ENCODE measurements at places on chromosomes 7 and 10.

DNA sequence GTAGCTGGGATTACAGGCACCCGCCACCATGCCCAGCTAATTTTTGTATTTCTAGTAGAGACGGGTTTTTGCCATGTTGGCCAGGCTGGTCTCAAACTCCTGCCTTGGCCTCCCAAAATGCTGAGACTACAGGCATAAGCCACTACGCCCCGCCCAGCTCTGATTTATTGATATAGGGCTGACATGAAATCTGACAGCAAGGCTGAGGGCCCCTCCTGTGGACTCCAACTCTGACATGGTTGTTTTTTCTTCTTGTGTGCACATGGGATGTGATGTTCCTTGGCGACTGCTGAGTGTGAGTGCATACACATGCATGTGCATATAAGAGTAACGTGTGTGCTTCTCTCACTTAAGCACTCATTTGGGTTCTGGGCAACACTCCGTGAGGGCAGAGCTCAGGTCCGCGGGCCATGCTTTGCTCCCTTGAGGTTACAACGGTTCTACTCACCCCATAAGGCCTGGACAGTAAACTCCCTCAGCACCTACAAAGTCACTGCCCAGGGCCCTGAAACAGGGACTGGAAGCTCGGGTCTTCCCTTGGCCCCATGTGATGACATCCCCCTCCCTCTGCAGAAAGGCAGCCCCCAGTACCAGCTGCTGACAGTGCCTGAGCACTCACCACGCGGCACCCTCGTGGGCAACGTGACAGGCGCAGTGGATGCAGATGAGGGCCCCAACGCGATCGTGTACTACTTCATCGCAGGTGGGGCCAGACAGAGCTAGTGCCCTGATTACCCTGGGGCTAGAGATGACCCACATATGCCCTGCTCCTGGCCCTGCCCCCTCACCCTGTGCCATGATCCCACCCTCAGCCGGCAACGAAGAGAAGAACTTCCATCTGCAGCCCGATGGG is 33.6 kb upstream of the VSIR start:
- no peak for DNase-seq

GRCh38 chr10:112827951-112828350 is 122.1 kb upstream of the TCF7L2 start:
- no peak for DNase-seq

- no peak for DNase-seq
Measured at GRCh38 chr10:5618829-5619228, 47.6 kb downstream of the ASB13 start.

GRCh38 chr7:81688622-81689411 is 81.0 kb downstream of the HGF start:
- DNase-seq = no peak

DNA sequence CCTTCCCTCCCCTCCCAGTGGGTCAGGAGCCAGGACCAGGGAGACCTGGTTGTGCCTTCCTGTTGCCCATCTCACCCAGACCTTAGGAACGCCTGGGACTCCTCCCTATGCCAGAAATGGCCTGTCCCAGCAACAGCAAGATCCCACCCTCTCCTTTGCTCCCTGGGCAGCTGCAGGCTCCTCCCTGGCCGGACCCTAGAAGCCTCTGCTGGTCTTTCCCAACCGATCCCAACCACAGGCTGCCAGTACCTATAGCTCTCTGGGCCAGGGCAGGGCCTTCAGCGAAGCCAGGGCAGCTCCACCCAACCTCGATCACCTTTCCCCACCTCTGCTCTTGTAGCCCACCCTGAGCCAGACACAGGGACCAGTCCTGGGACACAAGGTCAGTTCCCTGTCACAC is 21.9 kb downstream of the LDB3 start:
- DNase-seq = no peak

- DNase-seq = no peak
Measured at GRCh38 chr10:59433720-59434428, 71.5 kb upstream of the FAM13C start.

- DNase-seq = no peak
Measured at GRCh38 chr10:69125554-69125953, 1.6 kb downstream of the VPS26A start.

DNA sequence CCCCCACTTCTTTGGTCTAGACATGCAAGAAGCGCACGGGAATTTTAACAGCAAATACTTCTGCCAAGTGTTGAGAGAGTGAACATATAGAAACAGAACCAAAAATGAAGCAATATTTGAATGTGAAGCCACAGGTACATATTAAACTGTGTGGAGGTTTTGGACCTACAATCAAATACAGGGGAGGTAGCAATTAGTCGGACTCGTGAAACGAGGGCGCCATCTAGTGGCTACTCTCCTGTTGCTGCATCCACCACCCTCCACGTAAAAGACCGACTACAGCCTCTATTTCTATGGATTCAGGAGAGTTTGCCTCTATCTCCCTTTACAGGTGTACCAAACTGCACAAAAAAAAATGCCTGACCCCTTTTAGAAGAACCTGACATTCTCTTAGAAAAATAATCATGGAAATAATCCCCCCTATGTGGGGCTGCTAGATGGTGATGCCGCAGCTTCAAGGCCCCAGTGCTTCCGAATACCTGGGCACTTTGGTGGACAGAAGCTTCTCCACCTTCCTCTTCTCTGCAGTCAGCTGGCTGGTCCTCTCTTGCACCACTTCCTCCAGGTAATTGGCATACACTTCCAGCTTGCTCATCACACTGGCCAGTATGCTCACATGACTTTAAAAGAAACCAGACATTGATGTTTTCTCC is 31.7 kb downstream of the TECTB start:
- peak; percentile 81 for DNase-seq

GRCh38 chr7:114126095-114126494 is 207.3 kb upstream of the PPP1R3A start:
- DNase-seq = no peak

DNA sequence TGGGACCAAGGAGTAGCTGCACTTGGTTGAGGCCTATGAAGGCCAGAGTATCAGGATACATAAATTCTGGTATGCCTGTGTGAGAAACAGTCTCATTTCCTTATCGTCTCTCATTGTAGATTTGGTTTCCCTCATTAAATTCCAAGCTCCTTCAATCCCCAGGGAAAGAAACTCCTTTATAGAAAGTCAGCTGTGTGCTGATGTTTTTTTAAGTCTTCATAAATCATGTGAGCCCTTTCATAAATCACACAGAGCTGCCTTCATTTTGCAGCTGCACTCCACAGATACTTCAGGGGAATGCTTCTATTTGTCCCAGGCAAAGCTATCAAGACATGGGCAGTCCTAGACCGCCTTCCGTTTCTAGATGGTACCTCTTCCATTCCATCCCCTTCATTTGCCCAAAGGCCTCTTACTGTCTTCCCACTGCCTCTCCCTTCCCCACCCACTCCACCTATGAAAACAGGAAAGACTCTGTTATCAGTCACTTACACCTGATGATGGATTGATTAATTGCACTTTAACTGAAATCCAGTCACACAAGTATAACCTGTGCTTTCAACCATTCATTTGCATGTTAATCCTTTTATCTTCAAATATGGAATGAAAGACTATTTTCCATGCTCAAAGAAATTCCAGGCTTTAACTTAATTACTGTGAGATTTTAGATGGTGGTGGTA is 290.2 kb downstream of the C7orf25 start:
- no peak for DNase-seq

GRCh38 chr10:131888186-131888604 is 12.6 kb upstream of the PPP2R2D start:
- DNase-seq = no peak

DNA sequence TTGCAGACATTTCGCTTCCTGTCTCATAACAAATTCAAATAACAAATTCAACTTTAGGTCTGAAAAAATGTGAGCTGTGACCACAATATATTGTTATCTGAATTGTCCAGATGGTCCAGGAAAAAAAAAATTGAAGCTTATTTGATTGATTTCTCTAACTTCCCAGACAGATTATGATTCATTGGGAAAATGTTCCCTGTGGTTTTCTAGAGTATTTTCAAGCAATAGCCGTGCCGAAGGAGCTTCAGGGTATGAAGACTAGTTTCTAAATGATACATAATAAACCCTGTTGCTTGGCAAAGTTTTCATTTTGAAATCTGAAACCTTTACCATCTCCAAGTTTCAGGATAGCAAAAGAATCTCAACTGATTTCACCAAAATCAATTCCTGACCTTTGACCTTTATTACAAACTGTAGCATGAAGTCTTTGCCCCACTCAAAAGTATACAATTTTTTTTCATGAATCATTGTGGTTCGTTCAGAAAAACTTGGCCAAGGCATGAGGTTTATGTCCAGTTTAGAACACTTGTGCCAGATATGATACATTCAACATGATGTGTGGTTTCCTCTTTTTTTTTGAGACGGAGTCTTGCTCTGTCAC is 109.9 kb downstream of the JCAD start:
- DNase-seq = no peak

DNA sequence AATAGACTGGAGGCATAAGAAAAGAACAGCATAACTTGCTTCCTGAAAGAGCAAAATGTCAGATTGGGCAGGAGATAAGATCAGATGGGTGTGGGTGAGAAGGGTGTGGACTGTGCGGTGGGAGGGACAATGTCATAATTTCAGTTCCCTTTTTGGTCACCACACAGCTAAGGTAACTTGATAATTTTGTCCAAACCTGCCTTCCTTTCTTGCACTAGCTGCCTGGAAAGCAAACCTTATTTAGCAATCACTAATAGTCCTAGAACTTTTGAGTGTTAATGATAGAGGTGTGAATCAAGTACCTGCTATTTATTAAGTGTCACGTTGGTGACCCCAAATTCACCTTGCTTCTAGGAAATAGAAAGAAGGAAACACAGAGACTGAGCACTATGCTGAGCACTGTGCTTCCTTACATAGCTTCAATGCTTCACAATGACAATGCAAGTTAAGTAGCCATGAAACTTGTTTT is 72.4 kb upstream of the SP4 start:
- no peak for DNase-seq

- no peak for DNase-seq
Measured at GRCh38 chr10:105258036-105258673, 617.1 kb downstream of the SORCS3 start.

- no peak for DNase-seq
Measured at GRCh38 chr10:43084812-43085211, 7.9 kb downstream of the RET start.

GRCh38 chr7:102326157-102326889 is 29.9 kb downstream of the SPDYE6 start:
- no peak for DNase-seq

DNA sequence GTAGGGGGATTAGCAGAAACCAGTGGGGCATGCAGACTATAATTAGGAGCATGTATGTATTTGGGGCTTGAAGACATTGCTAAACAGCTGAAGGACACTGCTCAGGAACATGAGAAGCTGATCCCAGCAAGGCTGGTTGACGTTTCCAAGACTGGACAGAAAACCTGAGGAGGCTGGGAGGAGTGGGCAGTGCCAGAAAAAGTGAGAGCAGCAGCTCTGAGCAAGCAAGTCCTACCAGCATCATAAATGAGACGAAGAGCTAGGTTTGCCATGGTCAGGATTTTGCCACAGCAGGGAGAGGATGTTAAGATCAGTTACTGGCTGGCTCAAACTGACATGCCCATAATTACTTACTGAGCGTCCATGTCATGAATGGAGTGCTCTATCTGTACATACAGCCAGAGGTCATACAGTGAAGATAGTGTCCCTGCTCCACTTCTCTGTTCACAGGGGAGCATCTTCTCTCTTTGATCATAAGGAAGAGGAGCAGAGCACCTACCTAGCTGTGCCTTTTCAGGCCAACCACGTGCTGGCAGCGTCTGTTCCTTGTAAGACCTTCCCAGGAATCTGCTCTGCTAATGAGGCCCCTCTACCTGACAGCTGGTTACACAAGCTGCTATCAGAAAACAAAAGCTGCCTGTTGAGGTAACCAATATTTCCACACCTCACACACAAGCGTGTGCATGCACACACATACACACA is 44.7 kb downstream of the PDE1C start:
- DNase-seq = no peak

DNA sequence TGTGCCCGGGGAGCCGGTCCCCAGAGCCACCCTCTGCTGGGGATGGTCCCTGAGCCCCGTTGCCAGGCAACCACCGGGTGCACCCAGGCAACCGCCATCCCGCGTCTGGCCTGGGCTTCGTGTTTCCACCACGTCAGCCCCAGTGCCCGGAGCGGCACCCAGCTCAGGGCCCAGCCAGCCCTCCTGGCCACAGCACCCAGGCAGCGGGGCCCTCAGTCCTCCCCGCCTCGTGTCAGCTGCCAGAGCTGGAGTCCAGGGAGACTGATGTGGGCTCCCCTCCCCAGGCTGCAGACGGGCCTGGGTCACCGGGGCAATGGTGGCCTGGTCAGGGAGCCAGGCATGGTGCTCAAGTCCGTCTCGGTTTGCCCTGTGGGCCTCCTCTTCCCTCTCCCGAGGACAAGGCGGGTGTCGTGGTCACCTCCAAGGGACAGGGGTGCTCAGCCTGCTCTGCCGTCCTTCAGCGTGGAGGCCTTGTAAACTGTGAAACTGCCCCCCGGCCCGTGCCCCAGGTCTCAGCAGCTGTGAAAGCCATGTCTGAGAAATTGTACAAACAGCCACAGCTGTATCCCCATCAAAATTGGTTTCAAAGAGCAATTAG is 72.5 kb downstream of the MICALL2 start:
- DNase-seq = no peak

- no peak for DNase-seq
Measured at GRCh38 chr7:84393786-84394185, 199.2 kb upstream of the SEMA3A start.

GRCh38 chr7:31305260-31305659 is 35.3 kb downstream of the NEUROD6 start:
- DNase-seq = no peak

GRCh38 chr10:27584302-27584701 is 80.2 kb downstream of the RAB18 start:
- DNase-seq = no peak

GRCh38 chr10:47145290-47145934 is 154.6 kb upstream of the GDF10 start:
- DNase-seq = no peak

DNA sequence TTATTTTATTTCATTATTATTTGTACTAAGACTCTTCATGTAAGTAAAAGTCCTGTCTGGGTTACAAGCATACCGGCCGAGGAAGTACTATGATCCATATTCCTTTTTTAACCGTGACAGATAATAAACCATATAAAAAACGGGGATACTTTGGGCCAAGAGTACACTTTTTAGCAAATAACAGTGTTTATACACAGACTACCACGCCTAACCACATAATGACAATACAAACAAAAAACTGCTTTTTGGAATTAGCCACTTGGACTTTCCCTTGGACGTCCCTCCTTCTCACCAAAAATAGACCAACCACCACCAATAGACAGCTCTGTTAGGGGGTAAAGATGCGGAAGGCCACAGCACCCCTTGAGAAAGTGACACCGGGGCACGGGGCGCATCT is 800 bp downstream of the MINDY3 start:
- no peak for DNase-seq

GRCh38 chr7:157758468-157759245 is 421.9 kb downstream of the DNAJB6 start:
- DNase-seq = no peak

DNA sequence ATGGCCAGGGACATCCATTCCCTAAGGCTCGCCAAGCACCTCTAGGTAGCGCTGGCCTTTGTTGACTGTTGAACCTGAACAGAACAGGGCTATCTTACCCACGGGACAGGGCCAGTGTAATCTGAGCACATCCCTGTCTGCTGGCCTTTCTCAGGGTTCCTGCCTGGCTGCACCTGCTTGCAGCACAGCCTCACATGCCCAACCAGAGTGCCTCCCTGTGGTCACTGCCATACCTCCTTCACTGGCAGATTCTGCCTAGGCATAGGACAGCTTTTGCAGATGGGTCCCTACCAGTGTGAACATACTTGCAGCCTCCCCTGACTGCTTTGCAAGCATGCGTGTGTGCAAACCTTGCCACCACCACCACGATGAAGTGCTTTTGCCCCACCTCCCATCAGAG is 15.8 kb upstream of the LIPN start:
- no peak for DNase-seq

Measured in ecto neural progenitor cell (in vitro differentiated cells).